ENCODE measurements at places on chromosomes 13 and 19.

- no peak for DNase-seq
Measured at GRCh38 chr13:114002771-114003321, 29.0 kb upstream of the C13orf46 start.

GRCh38 chr13:99320693-99321481 lies 13.7 kb upstream of the GPR183 start:
- no peak for DNase-seq

DNA sequence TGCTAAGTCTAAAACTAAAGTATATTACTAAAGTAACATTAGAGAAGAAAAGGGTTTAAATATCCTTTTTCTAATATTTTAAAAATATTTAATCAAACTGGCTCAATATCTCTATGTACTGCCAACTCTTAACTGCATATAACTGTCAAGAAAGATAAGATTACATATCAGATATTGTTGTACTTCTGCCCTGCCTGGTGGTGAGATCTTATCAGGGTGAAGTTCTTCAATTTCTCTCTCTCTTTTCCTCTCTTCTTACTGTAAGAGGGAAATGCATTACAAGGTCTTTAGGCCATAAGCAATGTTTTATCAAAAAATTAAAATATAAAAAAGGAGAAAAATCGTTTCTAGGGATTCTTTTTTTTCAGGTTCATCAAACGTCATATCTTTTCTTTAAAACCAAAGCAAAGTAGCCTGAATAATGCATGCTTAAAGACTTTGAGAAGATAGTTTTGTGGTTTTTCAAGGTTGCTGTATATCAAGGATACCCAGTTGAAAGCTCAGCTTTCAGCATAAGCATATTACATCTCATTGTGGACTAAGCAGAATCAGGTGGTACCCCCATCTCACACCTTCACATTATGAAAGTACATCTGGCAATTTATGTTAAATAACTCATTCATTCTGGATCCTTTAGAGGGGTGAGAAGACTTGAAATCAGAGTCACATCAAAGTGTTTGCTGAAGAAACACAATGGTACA lies 1625.7 kb upstream of the SLC10A2 start:
- DNase-seq = no peak

DNA sequence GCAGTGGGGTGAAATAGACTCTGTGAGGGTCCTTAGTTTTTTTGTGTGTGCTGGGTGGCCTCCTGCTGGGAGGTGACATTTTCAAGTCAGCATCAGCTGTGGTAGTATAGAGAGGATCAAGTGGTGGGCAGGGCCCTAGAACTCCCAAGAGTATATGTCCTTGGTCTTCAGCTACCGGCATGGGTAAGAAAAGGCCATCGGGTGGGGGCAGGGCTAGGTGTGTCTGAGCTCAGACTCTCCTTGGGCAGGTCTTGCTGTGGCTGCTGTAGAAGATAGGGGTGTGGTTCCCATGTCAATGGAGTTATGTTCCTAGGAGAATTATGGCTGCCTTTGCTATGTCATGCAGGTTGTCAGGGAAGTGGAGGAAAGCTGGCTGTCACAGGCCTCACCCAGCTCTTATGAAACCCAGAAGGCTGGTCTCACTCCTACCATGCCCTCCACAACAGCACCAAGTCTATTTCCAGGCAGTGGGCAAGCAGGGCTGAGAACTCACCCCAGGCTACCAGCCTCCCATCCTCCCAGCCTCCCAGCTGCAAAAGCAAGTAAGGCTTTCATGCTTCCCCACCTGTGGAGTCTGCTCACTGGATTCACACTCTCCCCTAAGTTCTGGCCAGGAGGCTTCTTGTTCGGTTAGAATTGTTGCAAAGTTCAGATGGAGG lies 130.6 kb upstream of the SOX1 start:
- no peak for DNase-seq

DNA sequence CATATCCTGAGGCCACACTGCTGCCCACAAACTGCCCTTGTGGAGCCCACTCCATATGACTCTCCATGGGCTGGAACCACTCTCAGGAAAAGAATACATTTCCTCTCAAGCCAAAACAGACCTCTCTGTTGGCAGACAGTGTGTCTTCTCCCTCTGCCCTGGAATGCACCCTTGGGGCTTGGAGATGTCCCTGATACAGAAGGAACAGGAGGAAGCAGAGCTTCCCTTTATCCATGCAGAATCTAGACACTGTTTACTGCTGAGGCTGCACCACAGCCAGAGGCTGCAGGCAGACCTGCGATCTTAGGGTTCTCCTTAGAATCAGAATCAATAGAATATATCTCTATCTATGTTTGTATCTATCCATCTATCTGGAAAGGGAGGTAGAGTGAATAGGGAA lies 26.8 kb upstream of the CYP4F8 start:
- DNase-seq = no peak

DNA sequence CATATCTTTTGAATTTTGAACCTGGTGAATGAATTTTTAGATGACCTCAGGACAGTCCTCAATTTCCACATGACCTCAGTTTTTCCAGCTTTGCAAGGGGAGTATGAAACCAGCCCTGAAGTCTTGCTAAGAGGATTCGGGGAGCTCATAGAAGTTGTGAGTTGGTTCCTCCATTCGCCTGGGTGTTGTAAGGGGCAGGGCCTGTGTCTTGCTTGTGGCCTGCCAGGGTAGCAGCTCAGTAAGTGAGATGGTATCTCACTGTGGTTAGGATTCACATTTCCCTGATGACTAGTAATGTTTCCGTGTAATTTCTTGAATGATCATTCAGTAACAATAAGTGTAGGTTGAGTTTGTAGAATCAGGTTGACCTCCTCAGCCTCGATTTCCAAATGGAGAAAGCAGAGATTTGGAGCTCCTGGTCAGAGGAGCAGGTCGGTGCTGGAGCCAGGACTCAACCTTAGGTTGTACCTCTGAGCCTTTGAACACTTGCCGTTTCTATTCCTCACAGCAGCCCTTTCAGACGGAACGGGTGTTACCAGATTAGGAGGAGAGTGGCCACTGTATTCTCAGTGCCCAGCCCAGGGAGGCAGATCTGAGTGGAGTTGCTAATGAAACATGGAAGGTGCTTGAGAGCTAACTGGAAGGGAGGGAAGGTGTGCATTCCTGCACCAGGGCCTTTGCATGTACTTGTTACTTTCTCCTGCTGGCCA lies 14.6 kb downstream of the NACC1 start:
- DNase-seq = peak; percentile 39

DNA sequence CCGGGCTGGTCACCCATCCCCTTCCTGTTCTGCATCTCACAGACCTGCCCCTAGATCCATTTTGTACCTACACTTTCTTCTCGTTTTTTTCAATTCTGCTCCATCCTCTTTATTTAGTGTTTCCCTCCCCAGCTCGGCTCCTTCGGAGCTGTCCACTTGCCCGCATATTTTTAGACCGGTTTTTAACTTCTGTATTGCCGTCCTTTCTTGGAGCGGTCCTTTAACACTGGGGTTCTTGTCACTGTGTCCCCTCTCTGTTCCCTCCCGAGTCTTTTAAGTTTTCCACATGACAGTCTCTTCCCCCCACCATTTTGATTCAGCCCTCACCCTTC lies 1.7 kb downstream of the ARHGAP35 start:
- DNase-seq = no peak

DNA sequence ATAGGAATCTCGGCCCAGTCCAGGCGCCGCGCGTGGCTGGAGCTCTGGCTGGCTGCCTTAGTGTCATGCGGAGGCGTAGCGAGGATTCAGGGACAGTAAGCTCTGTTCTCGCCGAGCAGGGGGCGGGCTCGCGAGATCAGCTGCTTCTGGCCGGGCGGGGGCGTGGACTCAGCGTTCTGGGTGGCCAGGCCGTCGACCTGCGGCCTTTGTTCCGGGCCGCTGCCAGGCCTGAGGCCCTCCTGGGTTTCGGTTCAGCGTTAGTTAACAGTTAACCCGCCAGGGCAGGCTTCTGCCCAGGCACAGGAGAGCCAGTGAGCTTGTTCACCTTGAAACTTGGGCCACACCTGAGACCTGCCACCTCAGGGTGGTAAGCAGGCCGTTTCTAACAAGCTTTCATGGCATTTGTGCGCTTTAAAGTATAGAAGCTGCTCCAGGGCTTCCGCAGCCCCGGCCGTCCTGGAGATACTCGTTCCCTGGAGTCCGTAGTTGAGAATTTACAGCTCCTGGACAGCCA lies 332.2 kb upstream of the SGCG start:
- DNase-seq = no peak

DNA sequence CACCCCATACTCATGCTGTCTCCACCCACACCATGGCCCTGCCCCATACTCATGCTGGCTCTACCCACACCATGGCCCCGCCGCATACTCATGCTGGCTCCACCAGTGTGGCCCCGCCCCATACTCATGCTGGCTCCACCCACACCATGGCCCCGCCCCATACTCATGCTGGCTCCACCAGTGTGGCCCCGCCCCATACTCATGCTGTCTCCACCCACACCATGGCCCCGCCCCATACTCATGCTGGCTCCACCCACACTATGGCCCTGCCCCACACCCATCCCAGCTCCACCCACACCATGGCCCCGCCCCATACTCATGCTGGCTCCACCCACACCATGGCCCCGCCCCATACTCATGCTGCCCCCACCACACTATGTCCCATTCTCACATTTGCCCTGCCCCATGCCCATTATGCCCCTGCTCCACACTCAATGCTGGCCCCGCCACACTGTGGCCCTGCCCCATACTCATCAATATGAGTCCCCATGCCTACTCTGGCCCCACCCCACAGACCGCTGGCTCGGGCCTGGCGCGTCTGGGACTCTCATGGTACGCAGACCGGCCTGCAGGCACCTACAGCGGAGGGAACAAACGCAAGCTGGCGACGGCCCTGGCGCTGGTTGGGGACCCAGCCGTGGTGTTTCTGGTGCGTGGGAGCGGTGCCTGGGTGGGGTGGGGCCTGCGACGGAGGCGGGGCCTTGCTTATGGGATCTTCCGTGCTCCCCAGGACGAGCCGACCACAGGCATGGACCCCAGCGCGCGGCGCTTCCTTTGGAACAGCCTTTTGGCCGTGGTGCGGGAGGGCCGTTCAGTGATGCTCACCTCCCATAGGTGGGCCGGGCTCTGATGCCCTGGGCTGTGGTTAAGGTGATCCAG lies 3.7 kb upstream of the ARHGAP45 start:
- peak; percentile 66 for DNase-seq

- DNase-seq = no peak
Measured at GRCh38 chr13:48493851-48494250, 39.0 kb downstream of the RCBTB2 start.

DNA sequence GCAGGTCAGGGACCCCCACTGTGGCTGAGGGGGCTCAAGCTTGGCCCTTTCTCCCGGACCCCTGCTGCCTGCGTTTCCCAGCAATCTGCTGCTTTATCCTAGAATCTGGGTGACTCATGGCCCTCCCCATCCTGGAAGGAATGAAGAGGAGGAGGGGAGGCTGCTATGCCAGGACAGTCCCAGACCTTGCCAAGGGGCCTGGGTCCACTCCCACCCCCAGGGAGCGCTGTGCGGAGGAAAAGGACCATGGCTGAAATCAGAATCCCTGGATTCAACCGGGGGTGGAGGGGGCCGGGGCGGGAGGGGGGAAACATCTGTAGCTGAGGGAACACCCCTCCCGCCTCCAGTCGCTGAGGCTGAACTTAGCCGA lies 20.5 kb downstream of the ZNF114 start:
- no peak for DNase-seq

DNA sequence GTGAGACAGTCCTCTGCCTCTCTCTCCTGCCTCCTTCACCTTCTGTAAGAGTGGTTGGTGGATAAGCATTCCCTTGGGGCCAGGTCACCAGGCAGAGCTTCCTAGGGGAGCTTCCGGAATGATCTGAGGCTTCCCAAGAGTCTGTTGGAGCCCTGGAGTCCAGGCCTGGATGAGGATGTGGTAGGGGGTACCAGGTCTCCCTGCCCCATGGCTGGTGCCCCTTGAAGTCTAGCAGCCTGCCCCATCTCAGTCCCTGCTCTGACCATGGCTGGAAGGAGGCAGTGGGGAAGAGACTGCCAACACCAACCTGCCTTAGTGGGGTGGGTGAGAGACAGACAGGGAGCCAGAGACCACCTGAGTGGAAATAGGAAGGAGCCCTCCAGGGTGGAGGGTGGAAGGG lies 1316.9 kb downstream of the UQCRFS1 start:
- DNase-seq = no peak

- no peak for DNase-seq
Measured at GRCh38 chr13:23271331-23271730, 90.6 kb downstream of the SGCG start.

DNA sequence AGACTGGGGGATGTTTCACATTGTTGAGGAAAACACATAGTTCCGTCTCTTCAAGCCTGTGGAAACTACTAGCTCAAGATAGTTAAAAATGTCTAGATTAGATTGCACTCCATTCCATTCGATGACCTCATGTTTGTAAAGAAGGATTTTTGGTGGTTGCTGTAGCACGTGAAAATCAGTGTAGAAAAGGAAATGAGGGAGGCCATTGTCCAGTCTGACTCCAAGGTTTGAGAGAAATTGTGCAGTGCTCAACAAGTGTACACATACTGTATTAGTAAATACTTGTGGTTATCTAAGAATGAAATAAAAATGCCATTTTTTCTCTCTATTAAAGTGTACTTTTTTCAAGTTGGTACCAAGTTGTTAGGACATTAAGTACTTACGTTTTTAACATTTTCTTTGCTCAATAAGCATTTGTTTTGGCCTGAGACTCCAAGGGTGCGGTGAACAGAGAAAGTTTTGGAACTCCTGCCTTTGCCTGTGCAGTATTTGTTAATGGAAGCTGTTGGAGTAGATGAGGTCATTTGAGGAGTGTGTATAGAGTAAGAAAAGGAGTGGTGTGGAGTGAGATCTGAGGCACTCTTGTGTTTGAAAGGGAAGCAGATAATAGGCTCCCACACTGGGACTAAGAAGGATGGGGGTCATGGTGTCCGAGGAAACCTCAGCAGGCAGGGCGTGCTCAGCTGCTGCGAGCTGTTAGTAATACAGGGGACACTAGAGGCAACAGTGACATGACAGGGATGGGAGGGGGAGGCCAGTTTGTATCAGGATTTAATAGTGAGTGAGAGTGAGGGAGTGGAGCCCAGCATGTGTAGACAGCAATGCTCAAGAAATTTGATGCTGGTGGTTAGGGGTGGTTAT lies 4.4 kb downstream of the WASF3 start:
- no peak for DNase-seq

DNA sequence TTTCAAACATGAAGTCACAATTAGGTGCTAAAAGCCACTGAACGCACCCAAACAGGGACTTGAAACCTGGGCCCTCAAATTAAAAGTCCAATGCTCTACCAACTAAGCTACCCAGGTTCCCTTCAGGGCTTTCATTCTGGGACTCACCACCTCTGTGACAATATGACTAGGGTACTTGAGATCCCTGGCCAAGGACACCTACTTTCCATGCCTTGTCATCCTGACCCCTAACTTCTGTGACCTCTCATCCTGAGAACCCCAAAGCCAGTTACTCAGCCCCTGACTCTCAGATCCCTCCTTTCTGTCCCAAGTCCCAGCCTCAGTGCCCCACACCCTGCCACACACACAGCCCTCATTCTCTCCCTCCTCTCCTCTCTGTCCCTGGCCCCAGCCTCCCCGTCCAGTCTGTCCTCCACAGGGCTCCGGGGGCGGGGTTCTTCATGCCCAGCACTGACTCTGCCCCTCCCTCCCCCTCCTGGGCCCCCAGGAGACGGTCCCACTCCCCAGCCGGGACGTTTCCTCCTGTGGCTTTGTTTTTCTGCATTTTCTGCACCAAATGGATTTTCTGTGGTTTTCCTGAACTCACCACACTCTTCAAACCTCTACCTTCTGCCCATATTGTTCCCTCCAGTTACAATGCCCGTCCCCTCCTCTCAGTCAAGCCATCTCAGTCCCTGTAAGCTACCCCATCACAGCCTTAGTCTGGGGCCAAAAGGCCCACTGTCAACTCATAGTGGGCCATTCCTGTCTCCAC lies 7.0 kb downstream of the RCN3 start:
- DNase-seq = no peak

Measured in T-cell (primary cell).